Body of pancreas (tissue), 4 donors: ENCODE measurements at places on chromosomes 16 and 17.

GRCh38 chr17:1379208-1379929, 20.7 kb downstream of the YWHAE start:
- DNase-seq = no peak

- DNase-seq = no peak
These were observed 26.3 kb upstream of the NACA2 start for GRCh38 chr17:61617330-61617729.

- no peak for DNase-seq
These were observed 162.8 kb upstream of the ZFHX3 start for GRCh38 chr16:73210686-73211085.

- DNase-seq = no peak
These were observed 27.7 kb upstream of the ERCC4 start for GRCh38 chr16:13892301-13892700.

GRCh38 chr16:31055613-31056012, 18.4 kb downstream of the ZNF668 start:
- DNase-seq = no peak

- DNase-seq = no peak
These were observed 88.2 kb upstream of the FA2H start for GRCh38 chr16:74862743-74863244.

DNA sequence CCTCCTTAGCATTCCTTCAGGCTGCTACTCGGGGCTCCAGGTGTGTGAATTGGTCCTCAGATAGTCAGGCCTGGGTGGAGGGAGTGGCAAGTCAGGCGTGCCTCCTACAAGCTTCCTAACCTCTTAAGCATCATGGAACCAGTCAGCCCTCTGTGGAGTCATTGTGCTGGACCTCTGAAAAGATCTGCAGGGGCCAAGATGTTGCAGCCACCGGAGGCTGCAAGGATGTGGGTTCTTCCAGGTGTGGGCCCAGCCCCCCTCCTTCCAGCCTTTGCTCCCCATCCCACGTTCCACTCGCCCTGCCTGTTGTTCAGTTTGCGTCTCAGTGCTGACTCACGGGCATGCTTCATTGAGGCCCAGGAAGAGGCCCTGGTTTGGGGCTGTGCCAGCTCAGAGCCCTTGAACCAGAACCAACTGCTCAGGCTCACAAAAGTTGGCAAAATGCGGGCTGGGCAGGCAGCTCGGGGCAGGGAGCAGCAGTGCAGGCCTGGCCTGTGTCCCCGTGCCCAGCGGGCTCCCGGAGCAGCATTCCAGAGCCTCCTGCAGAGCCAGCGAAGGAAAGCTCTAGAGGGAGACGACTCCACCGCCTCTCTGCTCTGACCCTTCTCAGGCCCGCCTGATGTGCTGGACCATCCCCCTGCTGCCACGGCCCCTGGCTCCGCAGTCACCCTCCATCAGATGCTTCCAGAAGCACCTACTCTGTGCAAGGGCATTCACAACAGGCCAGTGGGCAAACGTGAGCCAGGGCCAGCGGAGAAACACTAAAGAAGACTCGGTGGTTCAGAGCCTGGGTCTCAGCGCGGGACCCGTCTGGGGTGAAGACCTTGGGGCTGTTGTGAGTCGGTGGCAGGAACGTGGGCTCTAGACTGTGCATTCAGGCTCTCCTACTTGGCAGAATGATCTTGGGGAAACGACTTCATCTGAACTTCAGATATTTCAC, 7.5 kb downstream of the LDHD start:
- DNase-seq = peak; percentile 98

DNA sequence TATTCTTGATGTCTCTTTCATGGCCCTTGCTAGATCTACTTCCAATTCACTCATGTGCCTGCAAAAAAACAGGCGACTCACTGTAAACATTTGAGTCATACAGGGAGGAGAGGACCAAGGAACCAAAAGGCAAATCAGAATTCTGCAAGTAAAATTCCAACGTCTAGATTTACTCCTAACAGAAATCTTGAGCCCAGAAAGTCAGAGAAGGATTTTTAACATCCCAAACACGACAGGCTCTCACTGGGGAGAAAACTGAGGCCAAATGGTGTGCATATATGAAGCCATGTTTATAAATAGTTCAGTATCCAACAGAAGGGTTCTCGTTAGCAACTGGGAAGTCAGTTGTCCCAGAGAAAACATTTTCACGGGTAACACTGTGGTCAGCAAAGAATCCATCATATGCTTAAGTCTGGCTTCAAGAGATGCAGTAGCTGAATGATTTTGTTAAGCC, 40.1 kb downstream of the LITAF start:
- DNase-seq = no peak

- DNase-seq = no peak
These were observed 22.9 kb upstream of the CPPED1 start for GRCh38 chr16:12826559-12826958.

DNA sequence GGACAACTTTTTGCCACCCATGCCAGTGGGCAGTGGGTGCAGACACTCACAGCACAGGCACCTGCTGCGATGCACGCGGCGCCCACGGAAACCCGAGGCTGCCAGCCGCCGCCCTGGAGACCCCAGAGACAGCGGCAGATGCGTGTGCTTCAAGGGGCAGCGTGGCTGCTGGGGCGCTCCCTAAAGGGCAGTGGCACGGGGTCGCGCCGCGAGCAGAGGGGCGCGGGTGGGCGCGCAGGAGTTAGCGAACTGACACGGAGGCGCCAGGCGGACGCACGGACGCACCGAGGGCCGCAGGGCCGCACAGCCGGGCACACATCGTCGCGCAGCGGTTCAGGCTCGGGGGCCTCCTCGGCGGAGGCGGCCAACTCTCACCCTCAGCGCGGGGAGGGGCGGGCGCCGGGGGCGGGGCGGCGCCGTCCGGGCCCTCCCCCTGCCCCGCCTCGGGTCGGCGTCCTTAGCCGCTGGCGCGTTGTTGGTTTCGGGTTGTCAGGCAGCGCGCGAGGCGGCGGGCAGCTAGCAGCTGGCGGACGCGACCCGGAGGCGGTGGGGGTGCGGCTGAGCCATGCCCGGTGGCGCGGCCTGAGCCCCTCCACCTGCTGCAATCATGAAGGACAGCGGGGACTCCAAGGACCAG, at the start of gene KIF19:
TSS of gene KIF19 (plus strand) at position 484 of the 637 bp plus-strand sequence. CDS start at position 608, 124 bp downstream.
- DNase-seq = peak; percentile 37

DNA sequence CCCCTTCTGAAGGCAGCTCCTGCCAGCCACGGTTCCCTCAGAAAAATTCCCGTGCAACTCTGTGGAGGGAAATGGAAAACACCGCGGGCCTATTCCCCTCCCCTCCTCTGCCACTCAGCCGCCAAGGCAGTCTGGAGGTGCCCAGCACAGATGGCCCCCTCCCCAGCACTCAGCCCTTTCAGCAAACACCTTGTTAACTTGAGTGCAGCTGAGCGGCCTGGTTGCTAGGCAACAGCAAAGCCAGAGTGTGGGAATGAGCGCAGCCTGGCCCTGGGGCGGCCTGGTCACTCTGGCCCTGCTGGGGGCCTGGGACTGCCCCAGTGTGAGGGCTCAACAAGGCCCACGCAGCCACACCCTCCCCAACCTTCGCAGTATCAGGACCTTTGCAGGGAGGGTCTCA, 32.8 kb downstream of the CACNA1G start:
- DNase-seq = peak; percentile 92

GRCh38 chr16:31529108-31529936, 1.6 kb downstream of the AHSP start:
- peak; percentile 36 for DNase-seq

- DNase-seq = no peak
These were observed 38.9 kb downstream of the SHCBP1 start for GRCh38 chr16:46582313-46582712.

DNA sequence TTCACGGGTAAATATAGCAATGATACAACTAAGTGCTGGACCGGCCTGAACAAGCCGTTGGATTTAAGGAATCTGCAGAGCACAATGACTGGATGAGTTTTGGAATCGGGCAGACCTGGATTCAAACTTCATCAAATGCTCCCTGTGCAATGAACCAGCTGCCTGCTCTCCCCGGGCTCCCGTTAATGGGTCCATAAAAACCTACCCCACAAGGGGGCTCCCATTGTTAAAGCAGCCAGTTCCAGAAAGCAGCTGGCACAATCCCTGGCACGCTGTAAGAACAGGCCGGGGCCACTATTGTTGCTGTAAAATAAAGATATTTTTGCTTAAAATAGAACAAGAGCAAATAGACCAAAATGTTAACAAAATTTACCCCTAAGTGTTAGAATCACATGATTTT, 131.9 kb downstream of the C16orf95 start:
- no peak for DNase-seq

- DNase-seq = peak; percentile 59
These were observed 235.6 kb downstream of the ZNF423 start for GRCh38 chr16:49620158-49620868.

DNA sequence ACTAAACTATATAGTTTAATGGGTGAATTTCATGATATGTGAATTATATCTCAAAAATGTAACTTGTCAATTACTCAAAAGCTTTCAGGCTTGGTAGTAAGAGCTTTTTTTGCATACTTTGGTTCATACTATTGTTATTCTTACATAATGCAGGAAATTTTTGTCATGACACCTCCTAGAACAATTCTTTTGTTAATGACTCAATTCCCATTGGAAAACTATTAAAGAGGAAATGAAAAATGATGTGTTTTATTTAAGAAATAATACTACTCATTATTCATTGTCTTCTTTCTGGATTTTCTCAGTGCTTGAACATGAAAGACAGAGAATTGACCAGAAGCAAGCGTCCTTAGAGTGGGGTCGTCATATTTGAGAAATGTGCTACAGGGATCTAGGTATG, 196.4 kb upstream of the KCNJ16 start:
- DNase-seq = no peak

GRCh38 chr17:64742326-64742725, 80.2 kb upstream of the SMURF2 start:
- no peak for DNase-seq

GRCh38 chr16:81470796-81471636, 26.4 kb downstream of the CMIP start:
- DNase-seq = no peak

DNA sequence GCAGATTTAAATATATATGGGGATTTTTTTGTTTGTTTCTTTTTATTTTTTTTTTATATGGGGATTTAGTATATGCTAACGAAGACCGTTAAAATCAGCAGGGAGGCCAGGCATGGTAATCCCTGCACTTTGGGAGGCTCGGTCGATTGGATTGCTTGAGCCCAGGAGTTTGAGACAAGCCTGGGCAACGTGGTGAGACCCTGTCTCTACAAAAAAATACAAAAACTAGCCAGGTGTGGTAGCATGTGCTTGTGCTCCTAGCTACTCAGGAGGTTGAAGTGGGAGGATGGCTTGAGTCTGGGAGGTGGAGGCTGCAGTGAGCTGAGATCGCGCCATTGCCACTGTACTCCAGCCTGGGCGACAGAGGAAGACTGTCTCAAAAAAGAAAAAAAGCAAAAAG, 22.3 kb upstream of the MEIOC start:
- DNase-seq = no peak

DNA sequence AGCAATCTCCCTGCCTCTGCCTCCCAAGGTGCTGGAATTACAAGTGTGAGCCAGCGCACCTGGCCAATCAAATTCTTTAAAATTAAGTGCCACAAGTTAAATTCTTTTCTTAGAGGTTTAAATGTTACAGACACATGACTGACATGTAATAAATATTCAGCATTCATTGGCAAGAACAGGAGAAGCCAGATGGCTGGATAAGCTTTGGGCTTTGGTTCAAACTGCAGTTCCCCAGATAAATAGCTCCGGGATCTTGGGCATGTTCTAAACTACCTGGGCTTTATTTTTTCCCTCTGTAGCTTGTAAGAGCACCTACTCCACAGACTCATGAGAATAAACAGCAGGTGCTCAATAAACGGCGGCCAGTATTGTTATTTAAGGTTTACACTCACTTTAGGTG, 34.1 kb downstream of the ABAT start:
- DNase-seq = no peak

DNA sequence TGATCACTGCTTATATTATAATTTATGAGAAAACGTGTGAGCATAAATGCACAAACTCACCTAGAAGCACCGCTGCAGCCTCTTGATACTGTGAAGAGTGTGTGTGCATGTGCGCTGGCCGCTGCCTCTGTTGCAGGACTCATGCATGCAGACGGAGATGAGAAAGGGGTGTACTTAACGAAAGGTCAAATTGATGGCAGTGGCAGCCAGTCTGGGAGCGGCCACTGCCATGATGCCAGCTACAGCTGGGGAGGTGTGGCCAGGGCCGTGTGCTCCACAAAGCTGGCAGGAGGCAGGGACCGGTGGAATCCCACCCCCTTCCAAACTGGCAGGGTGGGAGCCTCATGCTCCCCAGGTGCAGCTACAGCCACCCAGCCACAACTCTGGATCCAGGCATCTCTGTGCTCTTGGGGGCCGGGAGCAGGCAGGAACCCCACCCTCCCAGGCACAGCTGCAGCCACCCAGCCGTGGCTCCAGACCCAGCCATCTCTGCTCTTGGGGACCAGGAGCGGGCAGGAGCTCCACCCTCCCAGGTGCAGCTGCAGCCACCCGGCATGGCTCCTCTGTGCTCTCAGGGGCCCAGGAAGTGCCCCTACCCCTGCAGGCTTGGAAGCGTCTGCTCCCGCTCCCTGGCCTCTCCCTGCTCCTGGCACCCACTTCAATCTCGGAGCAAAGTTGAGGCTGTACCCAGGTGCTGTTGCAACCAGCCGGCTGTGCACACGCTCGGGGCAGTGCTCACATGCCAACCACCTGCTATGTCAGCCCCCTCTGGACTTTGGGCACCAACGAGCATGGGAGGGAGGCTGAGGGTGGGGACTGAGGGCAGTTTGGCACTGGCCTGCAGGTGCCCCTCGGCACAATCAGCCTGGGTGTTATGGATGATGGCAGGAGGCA, 77.5 kb upstream of the CHMP6 start:
- DNase-seq = no peak

DNA sequence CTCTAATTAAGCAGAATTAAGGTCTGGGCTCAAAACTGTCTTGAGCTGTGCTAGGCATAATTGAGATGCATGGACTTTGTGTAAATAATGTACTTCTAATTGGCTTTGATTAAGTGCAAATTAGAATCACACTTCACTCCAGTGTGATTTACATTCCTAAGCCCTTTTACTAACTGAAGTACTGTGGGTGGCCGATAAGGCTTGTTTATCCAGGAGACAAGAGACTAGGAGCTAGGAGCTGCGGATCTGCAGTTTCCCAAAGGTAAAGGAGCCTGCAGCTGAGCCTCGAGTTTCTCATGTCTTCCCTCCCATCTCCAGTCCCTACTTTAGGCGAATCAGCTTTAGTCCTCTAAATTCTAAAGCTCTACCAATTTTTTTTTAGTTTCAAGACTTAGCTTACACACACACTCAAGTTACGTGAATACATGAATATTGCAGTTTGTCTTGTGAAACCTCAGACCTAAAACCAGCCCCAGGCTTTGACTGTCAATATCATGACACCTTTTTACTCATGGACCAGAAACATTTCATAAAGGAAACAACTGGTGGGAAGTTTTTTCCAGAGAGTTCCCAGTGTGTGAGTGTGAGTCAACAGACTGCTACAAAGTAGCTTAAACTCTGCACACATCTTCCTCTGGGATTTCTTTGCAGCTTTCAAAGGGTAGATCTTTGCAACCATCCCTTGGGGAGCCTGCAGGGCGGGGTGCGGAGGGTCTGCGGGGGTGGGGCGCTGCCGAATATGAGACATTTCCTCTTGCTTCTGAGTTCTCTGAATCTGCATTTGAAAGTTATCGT, 113.9 kb upstream of the TBX2 start:
- no peak for DNase-seq
